Activated gamma-delta T cell treated with anti-CD3 and anti-CD28 coated beads, Interleukin-2, amount 50 U/mL, for 16 hours (primary cell): ENCODE measurements at places on chromosomes 7 and 10.

GRCh38 chr7:36370046-36370445 is 19.6 kb upstream of the ANLN start:
- DNase-seq: no peak

DNA sequence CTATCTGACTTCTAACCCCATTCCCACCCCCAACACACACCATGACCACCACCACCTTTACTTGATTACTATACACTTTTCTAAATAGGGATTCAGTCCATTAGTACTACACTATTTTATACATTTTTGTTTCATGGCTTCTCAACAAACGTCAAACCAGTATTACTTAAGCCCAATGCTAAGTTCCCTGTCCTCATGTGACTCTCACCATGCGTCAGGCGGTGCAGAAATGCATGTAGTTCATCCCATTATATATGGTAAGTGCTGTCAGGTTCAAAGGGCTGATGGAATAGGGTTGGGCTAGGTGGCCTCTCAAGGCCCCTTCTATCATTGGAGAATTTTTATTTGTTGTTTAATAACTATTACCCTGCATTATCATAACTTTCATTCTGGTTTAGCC is 19.5 kb upstream of the VPS41 start:
- no peak for DNase-seq

DNA sequence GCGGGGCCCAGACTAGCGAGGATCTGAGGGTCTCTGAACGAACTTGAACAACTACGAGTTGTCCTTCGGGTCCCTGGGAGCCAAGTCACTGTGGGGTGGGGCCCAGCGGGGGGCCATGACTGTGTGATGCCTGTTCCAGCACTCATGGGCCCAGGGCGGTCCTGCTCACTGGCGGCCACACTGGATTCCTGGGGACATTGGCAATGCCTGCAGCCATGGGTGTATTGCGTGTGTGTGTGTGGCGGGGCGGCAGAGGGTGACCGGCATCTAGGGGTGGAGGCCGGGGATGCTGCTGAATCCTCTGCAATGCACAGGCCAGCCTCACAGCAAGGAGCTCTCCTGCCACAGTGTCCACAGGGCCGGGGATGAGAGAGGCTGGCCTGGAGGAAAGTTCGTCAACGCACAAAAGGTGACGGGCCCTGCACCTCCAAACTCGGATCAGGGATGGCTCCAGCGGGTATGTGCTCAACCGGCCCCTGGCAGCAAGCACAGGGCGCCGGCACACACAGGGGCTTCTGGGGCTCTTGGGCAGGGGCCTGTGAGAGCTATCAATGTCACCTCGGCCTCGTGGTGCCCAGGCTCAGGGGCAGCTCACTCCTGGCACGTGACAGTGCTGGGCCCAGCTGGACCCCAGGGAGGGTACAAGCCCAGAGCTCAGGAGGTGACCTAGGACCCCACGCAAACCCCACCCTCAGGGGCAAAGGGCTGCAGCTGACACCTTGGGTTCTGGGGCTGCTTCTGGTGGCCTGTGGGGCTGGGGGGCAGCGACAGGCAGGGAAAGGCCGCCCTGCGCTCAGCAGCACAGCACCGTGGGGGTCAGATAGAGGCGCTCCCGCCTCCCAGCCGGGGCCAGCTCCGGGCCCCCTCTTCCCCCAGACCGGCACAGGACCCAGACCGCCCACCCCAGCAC is 27.9 kb downstream of the PAPOLB start:
- DNase-seq: no peak

DNA sequence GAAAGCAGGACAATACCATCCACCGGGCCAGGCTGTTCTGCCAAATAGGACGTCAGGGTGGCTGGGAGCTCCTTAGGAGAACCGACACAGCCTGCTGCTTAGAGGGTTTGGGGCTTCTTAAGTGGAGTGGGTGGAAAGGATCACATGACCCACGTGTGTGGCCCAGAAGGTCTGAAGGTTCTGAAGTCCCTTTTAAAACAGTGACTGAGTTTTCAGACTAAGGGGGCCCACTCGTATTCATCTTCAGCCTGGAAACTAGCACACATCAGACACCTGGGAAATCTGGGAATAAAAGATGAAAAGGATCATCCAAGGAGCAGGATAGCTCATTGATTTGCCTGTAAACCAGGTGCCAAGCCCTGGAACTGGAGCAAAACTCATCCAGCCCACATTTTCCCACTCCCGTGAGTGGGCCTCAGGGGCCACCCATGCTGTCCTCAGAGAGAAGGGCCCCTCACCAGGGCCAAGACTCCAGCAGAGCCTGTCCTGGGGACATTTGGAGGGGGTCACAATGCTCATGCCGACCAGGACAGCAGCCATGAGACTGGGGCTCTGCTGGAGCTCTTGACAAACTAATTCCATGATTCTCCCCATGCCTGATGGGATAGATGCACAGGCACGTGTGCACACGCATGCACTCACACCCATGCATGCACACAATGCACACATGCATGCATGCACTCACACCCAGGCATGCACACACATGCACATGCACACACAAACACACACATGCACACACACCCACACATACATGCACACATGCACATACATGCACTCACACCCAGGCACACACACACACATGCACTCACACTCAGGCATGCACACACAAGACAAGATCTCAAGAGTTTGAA is 168.8 kb upstream of the PPP2R2D start:
- no peak for DNase-seq

GRCh38 chr7:5452937-5453540 is 29.4 kb upstream of the TNRC18 start:
- no peak for DNase-seq

DNA sequence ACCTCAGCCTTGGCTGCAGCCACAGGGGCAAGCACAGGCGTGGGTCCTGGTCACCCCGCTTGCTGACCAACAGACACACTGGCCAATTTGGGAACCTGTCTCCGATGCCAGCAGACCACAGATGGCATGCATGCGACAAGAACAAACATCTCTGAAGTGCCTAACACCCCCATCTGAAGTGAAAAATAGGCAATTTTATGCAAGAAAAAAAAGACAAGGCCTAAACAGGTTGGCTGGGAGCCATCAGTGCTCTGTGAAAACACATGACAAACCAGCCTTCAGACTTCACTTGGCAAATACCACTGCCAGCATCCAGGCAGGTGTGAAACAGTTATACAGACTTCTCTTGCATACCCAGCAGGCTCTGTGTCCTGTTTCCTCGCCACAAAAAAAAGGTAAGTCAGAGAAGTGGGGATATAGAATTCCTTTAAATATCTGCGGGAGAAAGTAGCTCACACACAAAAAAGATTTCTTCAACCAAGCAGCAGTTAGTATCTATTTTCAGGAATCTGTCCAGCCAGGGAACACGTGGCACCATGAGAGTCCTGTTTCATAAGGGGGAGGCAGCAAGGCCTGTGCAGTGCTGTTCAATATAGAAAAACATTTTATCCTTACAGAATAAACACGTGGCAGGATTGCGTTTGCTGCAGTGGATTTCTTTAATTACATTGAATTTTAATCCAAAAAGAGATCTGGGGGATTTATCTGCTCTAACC is 293.4 kb upstream of the MKLN1 start:
- DNase-seq: no peak

GRCh38 chr7:88219781-88220747 is at the start of gene SRI:
SRI (minus strand) TSS chr7:88220038; CDS start chr7:88220026, 12 bp downstream.
- peak; percentile 86 for DNase-seq

GRCh38 chr10:17655567-17656146 is 11.7 kb downstream of the STAM start:
- no peak for DNase-seq
